ENCODE measurements at places on chromosomes 12 and 14. TPM values are rescaled to one million over a fixed set of nuclear protein-coding genes. Genes with fewer than 3 reads are reported as not detected.
A peak's percentile ranks its signal among the peaks of the same experiment; 100 is the strongest.

The IFI27 gene
- total RNA-seq = 193 TPM

The SIVA1 gene
- 135 TPM for total RNA-seq

The TMEM106C gene
- 145 TPM for total RNA-seq

The FZD10 gene
- not detected for total RNA-seq

The AVPR1A gene
- total RNA-seq = not detected

DNA sequence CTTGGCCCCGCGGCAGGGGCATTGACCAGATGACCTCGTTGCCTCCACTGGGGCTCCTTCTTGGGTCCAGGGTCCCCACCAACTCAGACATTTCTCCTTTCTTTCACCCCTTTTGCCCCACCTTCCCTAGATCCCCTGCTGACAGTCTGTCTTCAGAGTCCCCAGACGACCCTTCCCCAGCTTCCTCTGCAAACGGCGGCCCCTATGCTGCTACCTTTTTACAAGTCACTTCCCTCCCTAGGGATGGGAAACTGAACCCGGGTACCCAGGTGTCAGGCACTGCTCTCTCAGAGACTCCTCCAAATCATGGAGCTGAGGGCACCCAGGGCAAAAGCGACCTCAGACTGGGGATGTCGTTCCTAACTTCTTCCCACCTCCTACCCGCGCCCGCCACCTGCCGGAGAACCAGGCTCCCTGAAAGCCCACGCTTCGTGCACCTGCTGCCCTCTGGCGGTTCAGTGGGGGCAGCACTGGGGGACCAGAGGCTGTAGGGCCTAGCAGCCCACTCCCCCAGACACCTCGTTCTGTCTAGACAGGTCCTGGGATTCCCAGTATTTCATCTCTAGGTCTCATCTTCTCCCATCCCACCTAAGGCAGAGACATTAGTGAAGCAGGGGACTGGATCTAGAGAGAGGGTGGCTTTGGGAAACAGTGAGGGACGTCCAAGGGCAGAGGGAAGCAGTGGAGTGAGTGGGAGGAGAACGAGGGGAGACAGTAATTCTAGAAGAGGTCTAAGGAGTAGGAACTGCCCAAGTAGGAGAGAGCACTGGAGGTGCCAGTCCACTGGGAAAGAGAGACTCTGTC, 4.9 kb downstream of the ZNF385A start:
- no peaks in the 10 kb centered on the region for H3K27me3 ChIP-seq
- no peaks in the 10 kb centered on the region for H3K36me3 ChIP-seq
- no peak overlapping the region for H3K27ac ChIP-seq
- peaks cover 10% of the 10 kb centered on the region for H3K4me1 ChIP-seq
- peak; percentile 93 for DNase-seq

GRCh38 chr12:108653082-108653516, 19.4 kb upstream of the SELPLG start:
- H3K4me1 ChIP-seq = peaks cover 4% of the 10 kb centered on the region
- DNase-seq = no peak
- peaks cover 23% of the 10 kb centered on the region for H3K36me3 ChIP-seq
- H3K27ac ChIP-seq = no peak overlapping the region

- peaks cover 48% of the 10 kb centered on the region for H3K36me3 ChIP-seq
- no peak for DNase-seq
- no peaks in the 10 kb centered on the region for H3K27me3 ChIP-seq
- no peak overlapping the region for H3K27ac ChIP-seq
- peaks cover 23% of the 10 kb centered on the region for H3K4me1 ChIP-seq
Measured at GRCh38 chr12:67666605-67667004, 18.1 kb downstream of the DYRK2 start.

GRCh38 chr12:28189784-28190320, 404 bp upstream of the CCDC91 start:
- peak overlapping the region; percentile 99 for H3K27ac ChIP-seq
- no peaks in the 10 kb centered on the region for H3K27me3 ChIP-seq
- peaks cover 41% of the 10 kb centered on the region for H3K4me1 ChIP-seq
- DNase-seq = peak; percentile 14
- peak overlapping the region; percentile 93 for H3K4me3 ChIP-seq
- H3K36me3 ChIP-seq = peaks cover 37% of the 10 kb centered on the region

DNA sequence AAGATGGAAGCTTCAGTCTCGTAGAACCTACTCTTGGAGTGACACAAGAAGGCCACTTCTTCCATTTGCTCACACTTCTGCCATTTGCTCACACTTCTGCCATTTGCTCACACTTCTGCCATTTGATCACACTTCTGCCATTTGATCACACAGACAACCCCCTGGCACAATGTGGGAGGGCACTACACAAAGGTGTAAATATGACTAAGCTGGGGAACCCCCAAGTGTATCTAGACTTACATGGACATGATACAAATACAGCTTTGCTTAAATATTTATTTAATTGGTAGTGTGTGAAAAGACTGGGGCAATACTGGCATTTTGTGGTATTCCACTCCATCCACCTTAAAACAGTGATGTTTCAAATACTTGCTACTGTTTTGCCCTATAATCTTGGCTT, 296.2 kb upstream of the PPFIA2 start:
- H3K36me3 ChIP-seq = no peaks in the 10 kb centered on the region
- H3K27ac ChIP-seq = no peak overlapping the region
- no peak for DNase-seq
- H3K4me3 ChIP-seq = no peak overlapping the region

GRCh38 chr12:129305851-129306250, 452.6 kb downstream of the GLT1D1 start:
- no peaks in the 10 kb centered on the region for H3K36me3 ChIP-seq
- no peak for DNase-seq
- no peak overlapping the region for H3K27ac ChIP-seq

DNA sequence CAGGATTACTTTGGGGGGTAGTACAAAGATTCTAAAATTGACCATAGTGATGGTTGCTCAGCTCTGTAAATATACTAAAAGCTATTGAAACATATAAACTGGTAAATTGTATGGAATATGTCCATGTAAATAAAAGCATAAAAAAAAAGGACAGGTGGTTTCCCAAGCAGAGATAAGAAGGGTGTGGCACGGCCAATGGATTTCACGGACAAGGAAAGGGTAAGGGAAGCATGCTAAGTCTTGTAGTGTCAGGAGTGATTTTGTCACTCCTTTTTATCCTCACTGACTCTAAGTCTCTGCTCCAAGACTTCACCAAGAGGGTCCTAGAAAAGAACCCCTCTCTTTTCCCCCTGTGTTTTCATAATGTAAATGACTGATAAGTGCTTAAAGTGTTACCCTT, 229.2 kb downstream of the SPTSSA start:
- peaks cover 2% of the 10 kb centered on the region for H3K4me1 ChIP-seq
- H3K36me3 ChIP-seq = no peaks in the 10 kb centered on the region
- H3K27ac ChIP-seq = no peak overlapping the region
- H3K4me3 ChIP-seq = no peak overlapping the region
- H3K27me3 ChIP-seq = peaks cover 22% of the 10 kb centered on the region

- H3K27ac ChIP-seq = no peak overlapping the region
- H3K4me3 ChIP-seq = no peak overlapping the region
- no peak for DNase-seq
- peaks cover 56% of the 10 kb centered on the region for H3K27me3 ChIP-seq
- no peaks in the 10 kb centered on the region for H3K36me3 ChIP-seq
Measured at GRCh38 chr14:81433378-81433777, 33.3 kb upstream of the STON2 start.

DNA sequence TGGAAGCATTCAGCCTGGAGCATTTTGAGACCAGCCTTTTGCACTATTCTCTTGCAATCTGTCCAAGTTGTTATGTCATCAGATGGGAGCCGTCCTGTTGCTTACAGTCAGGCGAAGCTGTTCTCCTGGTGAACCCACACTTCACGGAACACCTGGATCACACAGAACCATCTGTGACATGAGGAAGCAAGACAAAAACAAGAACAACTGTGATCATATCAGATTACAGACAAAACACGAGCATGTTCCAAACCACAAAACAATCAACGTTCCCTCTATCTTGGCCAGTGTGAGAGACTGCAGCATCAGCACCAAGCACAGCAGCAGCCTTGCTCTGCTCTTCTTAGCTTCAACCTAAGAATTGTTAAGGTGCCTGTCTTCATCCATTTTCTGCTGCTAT, 180.5 kb upstream of the SFSWAP start:
- no peaks in the 10 kb centered on the region for H3K36me3 ChIP-seq
- no peaks in the 10 kb centered on the region for H3K27me3 ChIP-seq
- no peak overlapping the region for H3K4me3 ChIP-seq
- H3K27ac ChIP-seq = no peak overlapping the region
- DNase-seq = no peak
